Activated naive CD8-positive, alpha-beta T cell treated with anti-CD3 and anti-CD28 coated beads, Interleukin-2, amount 50 U/mL, for 16 hours (primary cell): ENCODE measurements at places on chromosomes 4 and X.

- no peak for DNase-seq
These were observed 86.3 kb downstream of the RTL9 start for GRCh38 chrX:110444996-110445395.

DNA sequence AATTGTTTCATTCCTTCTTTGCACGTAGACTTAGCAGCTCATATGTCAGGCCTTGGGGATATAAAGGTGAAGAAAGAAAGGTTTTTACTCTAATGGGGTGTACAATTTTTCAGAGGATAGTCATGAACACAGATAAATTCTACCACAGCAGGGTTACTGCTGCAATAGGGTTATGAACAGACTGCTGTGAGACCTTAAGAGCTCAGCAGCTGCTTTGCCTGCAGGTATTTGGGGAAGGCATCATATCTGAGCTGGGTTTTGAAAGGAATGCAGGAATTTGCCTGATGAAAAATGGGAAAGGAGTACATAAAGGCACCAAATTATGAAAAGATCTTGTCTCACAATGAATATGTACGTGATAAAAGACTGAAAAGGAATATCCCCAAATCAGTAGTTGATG lies 128.9 kb downstream of the CEP135 start:
- no peak for DNase-seq

DNA sequence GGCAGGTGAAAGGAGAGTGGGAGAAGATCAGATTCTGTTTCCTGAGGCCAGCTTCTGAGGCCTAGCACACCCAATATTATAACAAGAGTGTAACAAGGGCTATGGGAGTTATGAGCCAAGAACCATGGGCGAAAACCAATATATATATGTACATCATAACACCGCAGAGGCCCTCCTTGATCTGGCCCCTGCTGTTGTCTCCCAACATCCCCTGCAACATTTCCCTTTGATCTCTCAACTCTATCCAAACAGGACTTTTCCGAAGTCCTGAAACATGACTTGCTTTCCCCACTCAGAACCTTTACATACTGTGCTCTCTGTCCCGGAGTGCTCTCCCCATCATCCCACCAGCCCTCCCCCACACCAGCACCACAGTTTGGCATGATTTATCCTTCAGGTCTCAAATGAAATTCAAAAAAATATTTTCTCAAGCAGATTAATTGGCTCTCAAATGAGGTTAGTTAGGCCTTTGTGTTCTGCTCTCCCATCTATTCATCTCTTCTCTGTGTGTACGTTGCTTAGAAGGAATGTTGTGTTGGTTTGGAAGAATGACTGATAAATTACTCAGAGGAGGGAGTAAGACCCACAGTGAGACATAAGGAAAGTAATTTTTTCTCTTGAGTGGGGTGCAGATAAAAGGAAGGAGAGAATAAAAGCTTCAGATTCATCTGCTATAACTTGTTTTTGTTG lies 58.1 kb upstream of the SMIM10 start:
- DNase-seq: no peak

DNA sequence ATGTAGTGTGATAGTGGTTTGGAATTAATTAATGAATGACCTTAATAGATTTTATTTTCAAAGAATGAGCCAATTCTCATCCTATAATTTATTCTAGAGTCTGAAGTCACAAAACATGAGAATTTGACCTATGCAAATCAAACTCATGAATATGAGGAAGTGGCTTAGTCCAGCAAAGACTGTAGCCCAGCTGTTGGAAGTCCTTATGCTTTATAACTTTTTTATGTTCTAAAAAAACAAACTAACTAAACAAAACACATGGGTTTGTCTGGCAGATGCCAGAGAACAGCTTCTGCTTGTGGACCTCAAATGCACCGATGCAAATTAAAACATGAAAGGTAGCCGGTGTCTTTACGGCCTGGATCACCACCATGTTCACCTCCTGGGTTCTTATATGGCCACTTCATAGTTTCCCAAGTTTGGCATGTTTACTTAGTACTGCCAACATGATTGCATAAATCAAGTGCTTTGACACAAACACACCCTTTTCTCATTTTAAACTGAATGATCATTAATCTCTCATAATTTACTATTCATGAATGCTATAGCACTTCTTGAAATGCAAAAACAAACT lies 277.4 kb downstream of the PAPSS1 start:
- DNase-seq: no peak

DNA sequence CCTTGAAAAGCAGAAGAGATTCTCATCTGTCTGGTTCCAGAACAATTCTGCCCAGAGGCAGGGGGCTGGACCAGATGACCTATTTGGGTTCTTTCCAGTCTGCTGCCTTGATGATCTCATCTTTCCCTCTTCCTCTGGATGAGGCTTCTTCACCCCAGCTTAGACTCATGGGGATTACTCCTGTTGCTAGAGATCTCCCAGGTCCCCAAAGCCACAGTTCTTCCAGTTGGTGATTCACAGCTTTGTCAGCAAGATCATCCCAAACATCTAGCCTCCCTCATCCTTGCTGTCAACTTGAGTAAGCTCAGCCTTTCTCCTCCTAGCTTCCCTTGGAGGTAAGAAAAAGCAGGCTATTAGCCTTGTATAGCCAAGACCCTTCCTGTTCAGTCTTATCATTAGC lies 64.2 kb upstream of the PJA1 start:
- no peak for DNase-seq

DNA sequence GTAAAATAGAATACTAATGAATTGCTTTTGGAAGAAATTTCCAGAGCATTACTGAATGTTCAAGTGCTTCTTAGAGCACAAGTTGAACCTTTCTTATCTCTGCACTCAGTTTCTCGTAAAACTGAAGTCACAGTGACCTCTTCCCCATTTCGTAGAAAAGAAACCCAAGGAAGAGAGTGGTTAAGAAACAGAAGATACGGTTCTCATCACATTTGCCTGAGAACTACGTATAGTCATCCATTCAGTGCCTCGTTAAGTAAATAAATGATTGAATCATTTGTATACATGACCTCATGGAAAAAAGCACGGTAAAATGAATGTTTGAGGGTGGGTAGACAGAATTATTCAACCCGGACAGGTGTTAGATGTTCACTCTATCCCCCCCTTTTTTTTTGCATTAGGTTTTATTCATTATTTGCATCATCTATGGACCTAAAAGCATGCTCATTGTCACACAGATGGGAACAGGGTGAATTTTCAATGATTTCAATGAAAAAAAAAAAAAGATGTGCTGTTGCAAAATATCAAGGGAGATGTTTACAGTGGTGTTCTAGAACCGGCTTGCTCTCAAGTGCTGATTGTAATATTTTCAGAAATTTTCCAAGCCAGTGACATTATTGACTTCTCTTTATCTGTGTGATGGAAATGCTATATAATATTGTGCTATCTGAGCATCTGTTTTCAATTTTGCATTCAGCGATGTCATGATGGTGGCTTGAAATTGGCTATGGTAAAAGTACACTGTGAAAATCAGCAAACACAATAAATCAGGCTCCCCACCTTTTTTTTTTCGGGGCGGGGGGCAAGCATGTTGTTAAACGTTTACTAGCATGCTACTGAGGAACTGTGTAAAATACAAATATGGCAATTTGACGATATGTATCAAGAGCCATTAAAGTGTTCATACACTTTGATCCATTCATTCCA lies 4.3 kb downstream of the RHOH start:
- DNase-seq: no peak

DNA sequence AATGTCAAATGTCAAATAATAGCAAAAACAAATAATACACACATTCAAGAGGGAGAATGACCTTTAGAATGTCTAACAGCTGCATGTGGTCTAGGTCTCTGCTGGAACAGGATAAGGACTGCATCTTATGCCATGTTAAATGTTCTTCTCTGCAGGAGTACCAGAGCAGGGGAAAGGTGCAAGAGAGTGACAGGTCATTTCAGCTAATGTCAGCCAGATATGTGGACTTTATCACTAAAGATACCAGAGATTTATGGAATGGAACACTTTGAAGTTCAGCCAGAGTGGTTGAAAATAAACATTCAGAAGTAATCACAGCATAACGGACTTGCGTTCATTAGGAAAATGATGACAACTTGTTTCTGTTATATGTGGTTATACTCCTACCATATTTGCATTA lies 24.3 kb downstream of the GRID2 start:
- no peak for DNase-seq

GRCh38 chrX:13750812-13751211 lies 16.3 kb downstream of the OFD1 start:
- no peak for DNase-seq

GRCh38 chrX:136497556-136498052 lies at the start of gene HTATSF1:
HTATSF1 (plus strand) TSS chrX:136497592; CDS start chrX:136497685, 93 bp downstream.
- DNase-seq: no peak

GRCh38 chr4:139175646-139176301 lies 1.2 kb downstream of the ELF2 start:
- DNase-seq: no peak
